ENCODE measurements at places on chromosomes 7 and 10. TPM values are rescaled to one million over a fixed set of nuclear protein-coding genes. Genes with fewer than 3 reads are reported as not detected.

Gene SPDYE2B
- total RNA-seq, result not detected

Gene CALHM1
- total RNA-seq, result not detected

Gene HOXA4
- total RNA-seq, result 1.9 TPM

Gene SH2D4B
- 0.06 TPM for total RNA-seq

Gene ADARB2
- total RNA-seq, result 0.17 TPM

Gene C10orf67
- 0.08 TPM for total RNA-seq

Gene PON1
- total RNA-seq, result 1.6 TPM

Gene JCAD
- 22.0 TPM for total RNA-seq

Gene CNPY1
- not detected for total RNA-seq

Gene PRKAR1B
- total RNA-seq, result 29.1 TPM

Gene SGCE
- total RNA-seq, result 49.1 TPM

Gene RPEL1
- 0.07 TPM for total RNA-seq

Gene TYW1B
- 2.8 TPM for total RNA-seq

Gene SMNDC1
- total RNA-seq, result 49.1 TPM

Measured in A549 treated with AZD2906 at 1 μM for 4 hours (cell line).